ENCODE measurements at places on chromosomes 3 and 15.

DNA sequence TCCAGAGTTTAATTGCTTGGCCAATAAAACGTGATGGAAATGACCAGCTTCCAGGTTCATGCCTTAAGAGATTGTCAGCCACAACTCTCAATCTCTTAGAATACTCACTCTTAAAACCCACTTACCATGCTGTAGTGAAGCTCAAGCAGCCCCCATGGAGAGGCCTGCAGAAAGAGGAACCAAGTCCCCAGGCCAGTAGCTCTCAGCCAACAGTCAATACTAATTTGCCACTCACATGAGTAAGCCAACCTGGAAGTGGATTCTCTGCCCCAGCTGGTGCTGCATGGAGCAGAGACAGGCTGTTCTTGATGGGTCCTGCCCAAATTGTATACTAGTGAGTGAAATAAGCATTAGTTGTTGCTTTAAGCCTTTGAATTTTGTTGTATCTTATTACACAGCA lies 155.9 kb downstream of the OXSM start:
- DNase-seq, result no peak

DNA sequence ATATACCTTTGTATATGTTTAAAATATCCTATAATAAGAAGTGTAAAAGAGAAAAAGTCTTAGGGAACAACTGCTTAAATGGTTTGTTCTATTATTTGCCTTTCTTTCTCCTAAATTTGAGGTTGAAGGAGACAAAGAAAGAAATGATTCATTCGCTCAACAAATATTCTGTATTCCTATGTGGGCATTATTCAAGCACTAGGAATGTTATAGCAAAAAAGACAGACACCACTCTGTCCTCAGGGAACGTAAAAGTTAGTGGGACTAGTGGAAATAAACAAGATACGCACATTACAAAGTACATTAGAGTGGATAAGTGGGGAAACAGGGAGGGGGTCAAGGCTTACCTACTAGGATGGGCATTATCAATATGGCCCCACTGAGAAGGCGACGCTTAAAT lies 332.2 kb downstream of the LPP start:
- peak; percentile 82 for DNase-seq

GRCh38 chr3:48563382-48563918 lies at the start of gene UCN2:
Gene UCN2 (minus strand): TSS chr3:48563781. CDS start chr3:48563124, 657 bp downstream.
- DNase-seq, result peak; percentile 54

- no peak for DNase-seq
These were observed 35.3 kb downstream of the MUC20 start for GRCh38 chr3:195755791-195756676.

- peak; percentile 54 for DNase-seq
These were observed 6.8 kb downstream of the PEAK1 start for GRCh38 chr15:77412972-77413698.

DNA sequence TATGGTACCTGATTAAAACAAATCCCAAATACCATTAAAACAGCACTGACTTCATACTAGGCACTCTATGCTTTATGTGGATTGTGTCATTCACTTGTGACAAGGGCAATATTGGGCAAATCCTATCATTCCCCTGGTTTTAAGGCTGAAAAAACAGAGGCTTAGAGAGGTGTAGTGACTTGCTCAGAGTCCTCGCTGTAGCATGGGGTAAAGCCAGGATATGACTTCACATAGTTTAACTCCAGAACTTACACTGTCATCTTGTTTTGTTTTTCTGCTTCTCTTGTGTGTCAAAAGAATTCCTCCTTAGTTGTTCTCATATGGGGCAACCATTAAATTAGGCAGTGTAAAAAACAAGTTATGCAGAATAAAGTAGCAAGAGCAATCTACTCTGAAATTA lies 40.3 kb upstream of the ICE2 start:
- DNase-seq, result peak; percentile 22

DNA sequence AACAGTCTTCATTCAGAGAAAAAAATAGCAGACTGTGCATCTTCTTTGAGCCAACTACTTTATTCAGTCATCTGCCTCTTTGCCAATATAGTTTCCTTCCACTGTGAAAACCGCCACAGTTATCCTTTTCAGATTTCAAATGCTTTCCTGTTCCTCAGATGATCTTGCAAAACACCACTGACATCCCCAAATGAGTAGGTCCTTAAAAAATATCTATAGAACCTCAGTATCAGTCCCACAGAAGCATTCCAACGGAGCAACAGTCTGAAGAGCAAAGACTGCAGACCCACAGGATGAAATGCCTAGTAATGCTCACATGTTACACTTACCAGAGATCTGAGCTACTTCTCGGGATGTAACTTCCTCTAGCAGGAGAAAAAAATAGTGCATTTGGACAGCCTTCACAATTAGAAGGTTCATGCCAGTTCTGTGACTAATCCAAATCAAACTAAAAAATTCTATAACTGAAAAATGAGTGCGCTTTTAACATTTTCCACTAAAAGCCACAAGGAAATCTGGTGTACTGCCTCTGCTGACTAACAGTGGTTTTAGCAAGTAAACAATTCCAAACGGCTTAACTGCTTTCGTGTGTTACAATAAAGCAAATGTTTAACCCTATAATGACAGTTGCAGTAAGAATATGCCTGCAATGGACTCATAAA lies at the start of gene ANKRD28:
Gene ANKRD28 (minus strand): TSS at position 338 of the 662 bp plus-strand sequence. CDS start 1,458 bp downstream, outside the sequence.
- peak; percentile 98 for DNase-seq

DNA sequence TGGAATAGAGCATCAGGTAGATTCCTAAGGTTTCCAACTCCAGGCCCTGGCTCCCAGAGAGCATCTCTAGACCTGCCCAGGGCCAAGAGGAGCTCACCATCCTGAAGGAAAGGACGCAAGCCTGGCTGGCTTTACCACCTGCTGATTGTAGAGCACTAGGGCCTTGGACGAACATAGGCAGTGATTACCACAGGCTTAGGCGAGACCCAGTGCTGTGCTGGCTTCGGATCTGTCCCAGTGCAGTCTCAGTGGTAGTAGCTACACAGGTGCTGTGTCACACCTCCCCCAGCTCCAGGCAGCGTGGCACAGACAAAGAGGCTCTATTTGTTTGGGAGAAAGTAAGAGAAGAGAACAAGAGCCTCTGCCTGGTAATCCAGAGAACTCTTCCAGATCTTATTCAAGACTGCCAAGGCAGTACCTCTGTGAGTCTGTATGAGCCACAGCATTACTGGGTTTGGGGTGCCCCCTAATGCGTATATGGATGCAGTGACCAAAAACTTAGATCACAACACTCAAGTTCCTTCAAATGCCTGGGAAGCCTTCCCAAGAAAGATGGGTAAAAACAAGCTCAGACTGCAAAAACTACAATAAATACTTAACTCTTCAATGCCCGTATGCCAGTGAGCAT lies 25.4 kb downstream of the ISG20 start:
- DNase-seq, result peak; percentile 33

DNA sequence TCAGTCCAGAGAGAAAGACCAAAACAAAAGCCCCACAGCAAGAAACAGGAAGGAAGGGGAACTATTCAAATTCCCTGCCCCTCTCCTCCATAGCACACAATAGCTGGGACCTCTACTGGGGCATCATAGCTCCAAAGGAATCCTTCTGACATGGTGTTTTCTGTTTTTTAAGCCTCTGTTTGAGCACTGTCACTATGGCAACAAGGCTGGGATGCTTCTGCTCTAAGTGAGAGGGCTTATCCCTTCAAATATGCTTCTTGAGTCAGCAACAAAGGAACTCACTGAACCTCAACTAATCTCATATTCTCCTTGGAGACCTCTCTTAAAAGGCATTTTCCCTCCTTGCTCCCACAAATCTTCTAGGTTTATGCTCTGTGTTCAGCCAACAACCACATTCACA lies 40.5 kb downstream of the MYLK start:
- peak; percentile 80 for DNase-seq

GRCh38 chr15:74201710-74202420 lies 722 bp downstream of the STRA6 start:
- DNase-seq, result peak; percentile 48

Data from EH (cell line).